ENCODE measurements at places on chromosomes 7 and 10.

GRCh38 chr10:98519841-98520240, 73.1 kb upstream of the HPS1 start:
- DNase-seq = no peak

- DNase-seq = no peak
Observed at GRCh38 chr7:8751557-8752231, 318.3 kb downstream of the NXPH1 start.

GRCh38 chr7:105027176-105027853, 13.3 kb downstream of the KMT2E start:
- DNase-seq = no peak

DNA sequence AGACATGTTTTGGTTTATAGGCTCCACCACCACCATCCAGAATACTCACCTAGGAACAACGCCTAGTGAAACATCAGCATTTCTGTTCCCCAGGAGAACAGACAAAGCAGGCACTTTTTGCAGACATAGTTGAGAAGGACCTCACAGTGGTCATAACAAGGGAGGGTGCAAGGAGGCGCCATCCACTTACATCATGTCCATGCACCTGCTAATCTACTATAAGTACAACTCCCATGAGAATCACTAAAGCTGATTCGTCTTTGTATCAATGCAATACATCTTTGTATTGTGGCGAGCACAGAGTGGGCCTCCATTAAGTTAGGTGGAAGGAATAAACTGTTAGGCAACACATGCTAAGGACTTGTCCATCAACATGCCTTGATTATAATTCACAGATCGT, 207.1 kb downstream of the KCNMA1 start:
- DNase-seq = no peak

DNA sequence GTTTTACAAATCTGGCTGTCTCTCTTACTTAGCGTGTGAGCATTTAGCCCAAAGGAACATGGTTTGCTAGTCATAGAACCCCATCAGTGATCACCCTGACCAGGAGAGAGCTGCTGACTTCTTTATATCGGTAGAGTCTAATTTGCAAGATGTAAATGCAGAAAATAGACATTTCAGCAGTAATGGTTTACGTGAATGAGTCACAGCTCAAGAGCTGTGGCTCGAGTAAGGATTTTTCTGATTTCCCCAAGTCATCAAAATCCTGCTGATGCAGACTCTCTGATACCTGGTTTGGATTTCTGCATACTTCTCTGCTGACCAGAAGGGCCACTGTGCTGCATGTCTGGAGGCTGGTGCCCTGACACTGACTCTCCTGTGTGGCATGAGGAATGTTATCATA, 25.7 kb downstream of the NUB1 start:
- no peak for DNase-seq

- no peak for DNase-seq
Observed at GRCh38 chr10:84224411-84225028, 824 bp downstream of the LRIT2 start.

- no peak for DNase-seq
Observed at GRCh38 chr7:152594801-152595200, 81.1 kb downstream of the XRCC2 start.

- no peak for DNase-seq
Observed at GRCh38 chr7:2819161-2819953, 24.8 kb downstream of the GNA12 start.

- no peak for DNase-seq
Observed at GRCh38 chr10:124124123-124124768, 30.8 kb upstream of the CHST15 start.

GRCh38 chr7:100604976-100605911, 3.1 kb downstream of the PCOLCE start:
- no peak for DNase-seq

DNA sequence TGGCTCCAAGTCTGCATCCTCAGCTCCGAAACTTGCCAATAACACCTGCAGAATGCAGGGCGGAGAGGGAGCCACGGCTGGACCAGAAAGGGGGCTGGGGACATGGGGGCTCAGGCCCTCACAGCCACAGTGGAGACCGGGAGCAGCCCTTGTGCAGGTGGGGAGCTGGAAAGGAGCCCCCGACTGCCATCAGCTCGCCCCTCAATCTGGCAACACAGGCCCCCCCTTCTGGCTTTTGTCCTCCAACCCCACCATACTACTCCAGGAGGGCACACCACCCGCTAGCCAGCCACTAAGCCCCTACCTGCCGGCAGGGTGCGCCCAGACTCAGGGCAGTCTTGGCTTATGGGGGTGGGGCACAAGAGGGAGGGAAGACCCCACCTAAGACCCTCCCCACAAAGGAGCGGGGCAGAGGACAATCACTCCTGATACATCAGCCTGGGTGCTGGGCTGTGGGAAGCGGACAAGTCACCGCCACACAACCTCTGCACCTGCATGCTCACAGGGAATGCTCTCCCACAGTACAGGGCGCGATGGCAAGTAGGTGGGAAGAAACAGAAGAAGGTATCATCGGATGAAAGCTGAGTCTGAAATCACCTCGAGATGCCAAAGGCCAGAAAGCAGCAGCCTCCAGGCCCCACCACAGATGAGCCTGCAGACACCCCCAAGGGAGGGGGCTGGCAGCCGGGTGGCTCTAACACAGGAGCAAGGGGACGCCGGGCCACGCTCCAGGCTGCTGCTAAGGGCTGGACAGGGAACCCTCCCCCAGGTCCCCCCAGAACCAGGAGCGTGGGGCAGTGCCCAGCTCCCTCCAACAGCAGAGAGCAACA, 265.3 kb downstream of the ELFN1 start:
- DNase-seq = no peak

GRCh38 chr7:155384751-155385150, 73.2 kb upstream of the EN2 start:
- no peak for DNase-seq

GRCh38 chr7:33155811-33156210, 26.4 kb downstream of the BBS9 start:
- no peak for DNase-seq

GRCh38 chr7:114081606-114082425, 163.0 kb upstream of the PPP1R3A start:
- no peak for DNase-seq

DNA sequence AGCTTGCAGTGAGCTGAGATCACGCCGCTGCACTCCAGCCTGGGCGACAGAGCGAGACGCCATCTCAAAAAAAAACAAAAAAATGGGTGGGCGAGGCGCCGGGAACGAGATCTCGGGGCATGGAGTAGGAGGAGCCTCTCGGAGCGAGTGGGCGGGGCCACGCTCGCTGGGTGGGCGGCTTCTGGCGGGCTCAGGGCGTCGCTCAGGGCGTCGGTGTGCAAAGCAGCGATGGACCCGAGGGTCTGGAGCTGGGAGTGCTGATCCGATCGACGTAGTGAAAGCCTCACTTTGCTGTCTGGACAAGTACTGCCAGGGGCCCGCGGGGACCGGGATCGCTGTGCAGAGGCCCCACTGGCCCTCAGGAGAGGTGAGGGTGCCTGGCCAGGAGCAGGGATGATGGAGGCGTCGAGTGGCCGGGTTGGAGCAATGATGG, 22.6 kb upstream of the AMZ1 start:
- DNase-seq = no peak

- DNase-seq = no peak
Observed at GRCh38 chr10:3395458-3395861, 222.9 kb upstream of the PITRM1 start.

GRCh38 chr10:86295791-86296190, 70.8 kb downstream of the GRID1 start:
- DNase-seq = no peak

GRCh38 chr7:39697483-39697882, 74.1 kb downstream of the RALA start:
- no peak for DNase-seq

DNA sequence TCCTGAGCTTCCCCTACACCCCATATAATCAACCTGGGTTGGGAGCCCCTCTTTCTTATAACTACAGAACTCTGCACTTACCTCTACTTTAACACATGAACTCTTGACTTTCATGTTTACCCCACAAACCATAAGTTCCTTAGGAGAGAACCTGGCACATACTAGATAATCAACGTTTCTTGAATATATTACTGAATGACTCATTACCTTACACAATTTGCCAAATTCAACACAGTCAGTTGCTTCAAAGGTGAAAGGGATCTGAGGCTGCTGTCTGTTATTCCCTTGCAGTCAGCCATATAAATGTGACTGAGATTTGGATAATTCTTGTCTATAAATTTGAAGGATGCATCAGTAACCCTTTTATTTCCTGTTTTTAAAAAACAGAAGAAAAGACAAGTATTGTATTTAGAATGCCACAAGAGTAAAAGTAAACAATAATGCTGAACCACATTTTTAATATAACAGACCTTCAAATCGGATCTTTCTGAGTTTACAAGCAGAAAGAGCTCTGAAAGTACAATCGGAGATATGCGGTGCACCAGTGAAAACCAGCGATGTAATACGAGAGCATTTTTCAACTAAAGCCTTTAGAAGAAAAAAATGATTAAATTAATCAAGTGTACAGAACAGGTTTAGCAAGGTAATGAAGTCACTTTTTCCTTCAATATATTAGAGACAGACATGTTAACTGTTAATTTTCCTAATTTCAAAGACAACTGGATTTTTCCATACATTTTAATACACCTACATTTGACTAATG, 29.5 kb upstream of the LRRC17 start:
- DNase-seq = no peak

DNA sequence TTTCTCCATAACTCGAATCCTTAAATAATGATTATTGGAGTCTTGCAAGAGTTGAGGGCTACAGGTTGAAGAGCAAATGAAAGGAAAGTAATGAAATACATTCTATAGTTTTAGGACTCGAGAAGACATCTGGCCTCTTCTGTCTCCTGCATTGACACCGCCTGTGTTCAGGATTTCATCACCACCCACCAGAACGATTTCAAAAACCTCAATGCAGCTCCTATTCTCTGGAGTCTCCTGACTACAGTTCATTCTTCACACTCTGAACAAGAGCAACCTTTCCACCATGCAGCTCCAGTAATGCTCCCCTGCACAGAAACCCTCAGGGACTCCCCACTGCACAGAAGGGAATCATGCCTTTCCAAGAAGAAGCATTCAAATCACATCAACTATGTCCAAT, 5.5 kb downstream of the IL15RA start:
- DNase-seq = no peak

GRCh38 chr10:22002591-22003176, 846 bp downstream of the DNAJC1 start:
- no peak for DNase-seq

GRCh38 chr10:35425595-35425994, 89.3 kb downstream of the CCNY start:
- DNase-seq = no peak

Measured in stimulated activated CD8-positive, alpha-beta memory T cell treated with anti-CD3 and anti-CD28 coated beads, Interleukin-2, amount 100 ng/mL, for 48 hours (primary cell).